NCI-H1092 (cell line): ENCODE measurements at places on chromosomes 2 and 18.

- no peak for DNase-seq
Measured at GRCh38 chr2:15218423-15219086, 342.6 kb downstream of the NBAS start.

GRCh38 chr2:139214801-139215200 lies 434.6 kb upstream of the NXPH2 start:
- no peak for DNase-seq

- DNase-seq = no peak
Measured at GRCh38 chr2:197131558-197131855, 179.1 kb downstream of the ANKRD44 start.

GRCh38 chr2:30639836-30640235 lies 167.4 kb downstream of the CAPN13 start:
- DNase-seq = no peak
